ENCODE measurements at places on chromosomes 3 and 15. TPM values are rescaled to one million over a fixed set of nuclear protein-coding genes. Genes with fewer than 3 reads are reported as not detected.

Gene PRRT3
- total RNA-seq, result 0.56 TPM

DNA sequence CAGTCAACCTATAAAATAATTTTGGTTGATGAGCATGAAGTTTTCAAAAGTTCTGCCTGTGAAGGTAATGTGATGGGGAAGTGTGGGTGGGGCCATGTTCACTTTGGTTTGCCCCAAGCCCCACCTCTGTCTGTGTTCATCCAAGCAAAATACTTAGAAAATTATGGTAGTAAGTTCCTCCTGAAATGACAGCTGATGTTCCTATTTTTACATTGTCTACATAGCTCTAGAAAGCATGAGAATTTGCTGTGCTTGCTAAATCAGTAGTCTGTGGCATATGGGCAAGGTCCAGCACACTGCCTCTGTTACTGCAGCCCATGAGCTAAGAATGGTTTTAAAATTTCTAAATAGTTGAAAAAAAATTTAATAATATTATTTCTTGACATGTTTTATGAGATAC lies 21.9 kb upstream of the CP start:
- ATAC-seq, result no peak

Gene OR5K4
- not detected for total RNA-seq

DNA sequence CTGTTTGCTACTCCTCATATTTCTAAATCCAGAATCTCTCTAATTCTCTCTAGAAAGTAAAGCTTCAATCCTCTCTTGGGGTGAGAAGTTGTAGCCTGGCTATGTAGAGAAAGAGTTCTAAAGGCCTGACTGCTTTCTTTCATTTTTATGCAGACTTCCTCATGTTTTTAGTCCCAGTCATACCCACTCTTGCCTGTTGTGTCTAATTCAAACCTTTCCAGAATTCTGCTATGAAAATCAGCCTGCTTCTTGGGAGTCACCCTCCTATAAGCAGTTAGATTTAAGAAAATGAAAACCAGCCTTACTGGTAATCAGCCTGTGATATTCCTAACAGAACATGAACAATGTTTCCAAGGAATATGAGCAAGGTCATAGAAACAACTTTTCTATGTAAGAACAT lies 14.8 kb upstream of the ZNF639 start:
- ATAC-seq, result no peak

GRCh38 chr3:27679691-27680090 lies 42.4 kb downstream of the EOMES start:
- no peak for ATAC-seq

GRCh38 chr3:194134231-194134756 lies 1.7 kb upstream of the HES1 start:
- peak; percentile 9 for ATAC-seq

Gene CHCHD4
- 13.0 TPM for total RNA-seq

- ATAC-seq, result no peak
Measured at GRCh38 chr3:19331931-19332330, 183.6 kb downstream of the KCNH8 start.

- no peak for ATAC-seq
Measured at GRCh38 chr3:12993517-12994356, 79.5 kb downstream of the IQSEC1 start.

Gene TNFSF10
- 40.2 TPM for total RNA-seq

DNA sequence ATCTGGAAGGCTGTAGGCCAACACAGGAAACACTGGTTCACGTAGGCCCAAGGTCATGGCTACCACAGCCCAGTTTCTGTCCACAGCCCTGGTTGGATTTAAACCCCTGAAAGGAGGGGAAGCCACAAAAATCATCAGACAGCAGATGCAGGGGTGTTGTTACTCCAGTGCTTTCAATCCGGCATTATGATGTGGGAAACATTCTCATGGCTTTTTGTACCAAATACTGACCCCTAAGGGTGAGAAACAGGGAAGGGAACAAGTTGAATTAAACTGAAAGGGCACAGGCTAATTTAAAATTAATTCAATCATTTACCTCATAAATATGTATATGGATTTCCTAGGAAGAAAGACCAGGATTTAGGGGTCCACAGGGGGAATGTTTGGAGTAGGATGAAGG lies 375.6 kb downstream of the CTNNB1 start:
- no peak for ATAC-seq

- no peak for ATAC-seq
Measured at GRCh38 chr3:142915636-142916035, 26.8 kb upstream of the PCOLCE2 start.

Gene PYGO1
- 1.8 TPM for total RNA-seq

- ATAC-seq, result no peak
Measured at GRCh38 chr3:59879031-59879581, 829.3 kb upstream of the CFAP20DC start.

- no peak for ATAC-seq
Measured at GRCh38 chr15:80468796-80469195, 64.6 kb downstream of the ARNT2 start.

Gene SUCNR1
- total RNA-seq, result not detected

GRCh38 chr3:120355486-120355885 lies 6.3 kb upstream of the LRRC58 start:
- no peak for ATAC-seq

GRCh38 chr3:176919836-176920765 lies 277.2 kb downstream of the TBL1XR1 start:
- peak; percentile 69 for ATAC-seq

GRCh38 chr15:31214864-31215489 lies 111.7 kb upstream of the KLF13 start:
- peak; percentile 56 for ATAC-seq

Gene DTWD1
- total RNA-seq, result 8.9 TPM

DNA sequence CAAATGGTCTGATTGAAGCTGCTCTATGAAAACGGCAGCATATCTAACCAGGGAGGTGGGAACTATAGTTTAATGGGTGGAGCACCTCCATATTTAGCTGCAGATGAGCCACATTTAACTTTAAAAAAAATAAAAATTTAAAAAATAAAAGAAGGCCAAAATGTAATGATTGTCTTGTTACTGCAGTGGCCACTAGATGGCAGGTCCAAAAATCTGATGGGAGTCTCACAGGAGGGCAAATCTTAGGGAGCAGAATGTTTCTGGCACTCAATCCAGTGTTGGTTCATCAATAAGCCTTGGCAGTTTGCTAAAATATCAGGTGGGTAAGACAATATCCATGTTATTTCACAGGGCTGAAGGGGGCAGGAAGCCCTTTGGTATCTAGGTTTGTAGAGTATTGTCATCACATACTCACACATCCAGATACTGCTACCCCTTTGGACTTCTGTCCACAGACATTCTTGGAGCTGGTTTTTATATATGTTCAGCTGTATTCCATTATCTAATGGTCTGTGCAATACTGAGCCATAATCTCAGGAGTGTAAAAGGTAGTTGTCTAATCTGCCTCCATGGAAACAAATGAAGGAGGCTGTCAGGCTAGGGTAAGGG lies 233.3 kb downstream of the TIGIT start:
- ATAC-seq, result no peak
